ENCODE measurements at places on chromosomes 11 and 22.

DNA sequence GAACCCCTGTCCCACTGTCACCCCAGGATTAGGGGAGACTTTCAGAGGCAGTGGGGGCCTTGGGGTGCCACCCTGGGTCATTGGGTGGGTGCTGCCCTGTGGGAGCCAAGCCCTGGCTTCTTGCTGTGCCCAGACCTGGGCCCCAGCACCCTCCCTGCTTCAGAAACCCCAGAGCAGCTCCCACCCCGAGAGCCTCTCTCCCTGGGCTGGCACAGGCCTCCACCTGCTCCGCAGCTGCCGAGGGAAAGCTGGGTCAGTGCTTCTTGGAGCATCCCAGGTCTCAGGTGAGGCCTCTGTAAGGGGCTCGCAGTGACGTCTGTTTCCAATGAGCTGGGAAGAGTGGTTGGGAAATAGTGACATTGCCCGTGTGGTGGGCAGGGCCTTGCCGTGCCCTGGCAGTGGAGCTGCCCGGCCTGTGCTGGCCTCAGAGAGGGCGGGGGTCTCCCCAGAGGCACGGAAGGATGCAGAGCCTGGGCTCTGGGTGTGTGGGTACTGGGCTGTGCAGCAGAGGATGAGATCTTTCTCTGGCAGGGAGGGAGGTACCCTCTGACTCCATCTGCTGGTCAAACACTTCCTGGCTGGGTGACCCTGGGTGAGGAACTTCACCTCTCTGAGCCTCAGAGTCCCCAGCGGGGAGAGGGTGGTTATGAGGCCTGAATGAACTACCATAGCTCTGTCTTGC, 23.0 kb downstream of the C22orf23 start:
- no peak for DNase-seq

DNA sequence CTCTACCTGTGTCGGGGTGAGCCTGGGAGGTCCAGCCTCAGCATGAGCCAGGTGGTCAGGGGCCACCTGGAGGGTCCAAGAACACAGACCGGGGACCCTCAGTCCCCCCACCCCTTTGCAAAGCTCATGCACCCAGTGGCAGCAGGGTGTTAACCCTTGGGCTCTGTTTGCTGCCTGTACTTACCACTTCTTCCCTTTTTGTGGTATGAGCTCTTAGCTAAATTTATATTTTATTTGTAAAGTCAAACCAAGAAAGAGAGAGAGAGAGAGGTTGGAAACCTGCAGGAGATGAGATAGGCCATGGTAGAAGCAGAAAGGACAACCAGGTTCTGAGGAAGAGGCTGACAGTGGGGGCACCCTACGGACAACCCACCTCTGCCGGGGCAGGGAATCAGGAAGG, 29.9 kb downstream of the IL10RA start:
- DNase-seq, result no peak

- peak; percentile 30 for DNase-seq
Measured at GRCh38 chr11:45930031-45930794, 7.8 kb downstream of the LARGE2 start.

DNA sequence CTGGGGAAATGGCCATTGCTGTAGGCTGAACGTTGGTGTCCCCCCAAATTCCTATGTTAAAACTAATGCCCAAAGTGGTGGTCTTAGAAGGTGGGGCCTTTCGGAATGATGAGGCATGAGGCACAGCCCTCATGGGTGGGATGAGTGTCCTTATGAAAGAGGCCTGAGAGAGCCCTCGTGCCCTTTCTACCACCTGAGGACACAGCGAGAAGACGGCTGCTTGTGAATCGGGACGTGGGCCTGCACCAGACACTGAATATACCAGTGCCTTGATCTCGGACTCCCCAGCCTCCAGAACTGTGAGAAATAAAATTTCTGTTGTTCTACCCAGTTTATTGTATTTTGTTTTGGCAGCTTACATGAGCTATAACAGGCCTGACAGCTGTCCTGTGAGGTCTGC, 162.9 kb upstream of the B3GAT1 start:
- DNase-seq, result no peak

DNA sequence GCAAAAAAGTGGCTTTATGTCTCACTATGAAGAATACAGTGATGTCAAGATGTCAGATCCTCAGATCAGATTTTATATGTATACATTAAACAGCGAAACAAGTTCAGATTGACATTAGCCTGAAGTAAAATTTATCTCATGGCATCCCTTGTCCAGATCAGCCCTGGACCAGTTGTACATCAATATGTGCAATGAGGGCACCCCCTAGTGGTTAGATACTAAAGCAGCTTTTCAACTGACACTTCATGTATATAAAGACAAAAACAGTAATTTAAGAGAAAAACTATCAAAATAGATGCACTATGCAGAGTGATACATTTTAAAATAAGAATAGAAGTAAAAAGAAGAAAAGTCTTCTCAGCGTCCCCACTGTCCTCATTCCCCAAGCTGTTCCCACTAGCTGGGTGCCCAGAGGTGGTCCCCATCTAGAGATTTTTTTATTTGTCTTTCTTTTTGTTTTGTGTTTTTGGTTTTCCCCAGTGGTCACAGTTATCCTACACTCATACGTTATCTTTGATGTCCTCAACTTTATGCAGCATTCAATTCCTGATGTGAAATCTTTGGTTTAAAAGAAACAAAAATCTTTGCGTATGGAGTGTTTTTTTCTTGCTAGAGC, 2193.4 kb upstream of the RAG2 start:
- DNase-seq, result peak; percentile 4

DNA sequence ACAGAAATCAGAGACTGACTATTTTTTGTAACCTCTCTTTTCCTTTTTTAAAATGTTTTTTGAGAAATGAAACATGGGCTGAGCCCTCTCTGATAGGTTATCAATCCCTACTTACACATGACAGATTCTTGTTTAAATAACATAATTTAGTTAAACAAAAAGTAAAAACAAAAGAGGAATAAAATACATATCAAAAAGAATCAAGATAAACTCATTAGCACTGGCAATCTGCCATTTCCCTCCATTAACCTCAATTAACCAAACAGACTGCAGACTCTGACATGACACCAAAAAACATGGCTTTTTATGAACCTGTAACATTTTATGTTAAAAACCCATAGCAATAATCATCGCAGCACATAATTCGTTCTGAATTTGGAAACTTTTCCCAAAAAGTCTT, 284.4 kb upstream of the MTNR1B start:
- no peak for DNase-seq

DNA sequence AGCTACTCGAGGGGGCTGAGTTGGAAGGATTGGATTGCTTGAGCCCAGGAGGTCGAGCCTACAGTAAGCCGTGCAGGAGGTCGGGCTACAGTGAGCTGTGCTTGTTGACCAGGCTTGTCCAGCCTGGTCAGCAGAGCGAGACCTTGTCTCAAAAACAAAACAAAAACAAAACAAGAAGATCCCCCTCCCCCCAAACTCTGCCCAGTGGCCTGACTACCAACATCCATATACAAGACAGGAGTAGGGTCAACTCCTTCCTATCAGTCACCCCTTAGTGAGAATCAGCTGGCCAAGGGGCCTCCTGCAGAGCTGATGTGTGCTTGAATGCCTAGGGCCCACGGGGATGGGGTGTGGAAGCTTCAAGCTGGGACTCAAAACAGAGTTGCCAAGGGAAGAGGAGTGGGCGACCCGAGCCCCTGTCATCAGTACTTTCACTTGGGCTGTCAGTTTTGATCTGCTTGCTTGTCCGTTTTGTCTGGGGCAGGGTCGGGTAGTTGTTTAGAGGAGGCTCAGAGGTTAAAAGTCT, 942 bp upstream of the TSPAN18 start:
- peak; percentile 7 for DNase-seq

DNA sequence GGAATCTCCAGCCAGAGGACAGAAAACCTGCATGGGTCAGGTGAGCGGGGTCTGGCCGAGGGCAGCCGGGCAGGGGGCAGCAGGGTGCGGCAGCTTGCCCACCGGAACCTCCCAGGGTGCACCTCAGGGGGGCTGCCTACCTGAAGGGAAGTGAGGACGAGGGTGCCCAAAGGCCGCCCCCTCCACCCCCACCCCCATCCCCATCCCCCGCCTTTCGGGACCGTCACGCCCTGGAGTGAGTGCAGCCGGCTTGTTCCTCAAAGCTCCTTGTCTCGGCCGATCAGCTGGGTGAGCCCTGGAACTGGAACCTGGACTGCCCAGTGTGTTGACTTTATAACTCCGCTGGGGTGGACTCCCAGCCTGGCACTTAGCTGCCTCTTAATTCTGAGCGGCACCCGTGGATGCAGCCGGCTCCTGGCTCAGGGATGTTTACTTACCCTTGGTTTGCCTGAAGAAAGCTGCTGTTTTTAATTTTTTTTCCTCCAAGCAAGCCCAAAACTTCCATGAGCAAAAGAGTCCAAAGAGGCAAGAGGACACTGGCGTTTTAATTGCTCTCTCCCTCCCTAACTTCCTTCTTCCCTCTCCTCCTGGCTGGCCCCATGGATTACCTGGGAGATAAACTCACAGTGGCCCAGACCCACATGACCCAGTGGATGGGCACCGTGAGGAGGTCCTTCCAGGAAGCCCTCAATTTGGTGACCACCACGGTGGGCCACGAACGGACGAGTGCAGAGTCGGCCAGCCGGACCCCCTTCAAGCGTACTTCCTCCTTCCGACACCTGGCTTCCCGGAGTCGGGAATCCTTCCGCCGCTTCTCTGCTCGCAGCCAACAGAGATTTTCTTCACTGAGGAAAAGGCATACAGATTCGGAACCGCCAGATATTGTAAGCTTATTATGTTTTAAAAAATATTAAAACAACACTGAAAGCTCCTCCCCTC, 87.8 kb upstream of the CRYBB3 start:
- DNase-seq, result peak; percentile 6

DNA sequence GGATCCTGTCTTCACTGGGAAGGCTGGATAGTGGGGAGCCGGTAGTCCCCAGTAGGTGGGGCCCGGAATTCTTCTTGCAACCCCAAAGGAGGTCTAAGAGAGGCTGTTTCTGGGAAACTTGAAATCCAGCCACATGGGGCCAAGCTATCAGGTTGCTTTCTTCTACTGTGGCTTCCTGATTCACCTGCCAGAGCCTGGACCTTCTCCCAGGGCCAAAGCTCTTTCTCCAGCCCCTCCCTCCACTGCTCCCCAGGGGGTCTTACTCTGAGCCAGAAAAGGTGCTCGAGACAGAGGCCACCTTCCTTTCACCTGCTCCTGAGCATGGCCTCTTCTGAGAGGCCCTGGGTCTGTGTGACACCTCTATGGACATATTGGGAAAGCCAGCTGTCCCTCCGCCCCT, 9.1 kb downstream of the TST start:
- no peak for DNase-seq

DNA sequence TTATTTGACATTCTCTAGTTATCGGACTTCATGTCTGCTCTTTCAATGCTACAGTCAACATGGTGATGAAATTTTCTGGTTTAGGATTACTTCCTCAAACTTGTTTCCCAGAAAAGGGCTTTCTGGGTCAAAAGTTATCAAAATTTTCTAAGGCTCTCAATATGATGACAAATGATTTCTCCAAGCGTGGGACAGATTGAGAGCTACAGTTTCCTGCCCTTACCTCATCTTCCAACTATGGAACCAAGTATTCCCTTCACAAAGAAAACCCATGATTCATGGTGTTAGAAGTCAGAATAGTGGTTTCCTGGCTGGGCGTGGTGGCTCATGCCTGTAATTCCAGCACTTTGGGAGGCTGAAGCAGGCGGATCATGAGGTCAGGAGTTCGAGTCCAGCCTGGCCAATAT, 17.8 kb downstream of the MYO18B start:
- DNase-seq, result no peak

GRCh38 chr22:36362932-36363331, 24.8 kb downstream of the MYH9 start:
- DNase-seq, result no peak

DNA sequence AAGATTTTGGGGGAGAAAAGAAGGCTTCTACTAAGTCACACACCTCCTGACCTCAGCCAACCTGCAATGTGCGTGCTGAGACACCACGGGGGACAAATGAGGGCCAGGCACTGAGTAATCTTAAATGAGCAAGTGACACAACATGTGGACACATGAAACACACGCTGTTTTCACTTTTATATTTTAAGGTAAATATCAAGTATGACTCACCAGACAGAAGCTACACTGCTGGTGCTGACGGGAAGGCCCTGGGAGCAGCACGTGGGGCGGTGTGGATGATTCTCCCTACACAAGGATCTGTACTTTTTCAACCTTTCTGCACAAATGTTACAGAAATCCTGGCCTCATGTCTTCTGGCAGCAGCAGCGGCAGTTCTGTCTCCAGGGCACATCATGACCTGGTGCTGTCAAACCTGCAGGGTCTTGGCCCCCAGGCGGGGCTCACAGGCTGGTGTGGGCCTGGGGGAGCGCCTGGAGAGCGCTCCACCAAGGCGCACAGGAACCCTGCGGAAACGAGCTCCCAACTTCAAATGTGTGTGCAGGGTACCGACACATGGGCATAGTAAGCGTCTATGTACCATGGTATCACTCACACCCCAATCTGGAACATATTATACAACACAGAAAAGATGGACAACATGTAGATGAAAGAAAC, 61.7 kb downstream of the DGCR2 start:
- DNase-seq, result no peak

GRCh38 chr22:33104147-33104854, 46.1 kb upstream of the SYN3 start:
- DNase-seq, result no peak

DNA sequence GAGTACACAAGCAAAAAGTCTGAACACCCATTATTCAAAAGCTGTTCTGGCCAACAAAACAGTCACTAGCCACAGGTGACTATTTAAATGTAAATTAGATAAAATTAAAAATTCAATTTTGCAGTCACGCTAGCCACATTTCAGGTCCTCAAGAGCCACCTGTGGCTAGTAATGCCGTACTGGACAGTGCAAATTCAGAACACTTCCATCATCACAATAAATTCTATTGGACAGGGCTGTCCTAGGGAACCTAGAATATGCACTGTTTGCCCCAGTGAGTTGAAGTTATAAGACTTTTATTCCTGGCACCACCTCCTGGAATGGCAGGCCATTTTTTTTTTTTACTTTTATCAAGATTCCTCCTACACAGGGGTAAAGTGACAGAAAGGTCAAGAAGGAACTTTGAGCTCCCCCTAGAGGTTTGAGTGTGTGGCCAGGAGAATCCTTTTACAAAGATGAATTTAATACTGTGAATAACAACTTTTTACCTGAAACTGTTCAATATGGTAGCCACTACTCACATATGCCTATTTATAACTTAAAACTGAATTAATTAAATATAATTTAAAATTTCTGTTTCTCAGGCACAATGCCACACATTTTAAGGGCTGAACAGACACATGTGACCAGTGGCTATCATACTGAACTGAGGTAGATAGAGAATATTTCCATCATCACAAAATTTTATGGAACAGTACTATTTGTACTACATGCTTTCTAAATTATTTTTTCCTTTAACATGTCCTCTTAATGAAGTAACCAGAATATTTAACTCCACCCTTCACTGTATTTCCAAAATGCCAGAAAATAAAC, 6.5 kb downstream of the MSANTD2 start:
- no peak for DNase-seq

DNA sequence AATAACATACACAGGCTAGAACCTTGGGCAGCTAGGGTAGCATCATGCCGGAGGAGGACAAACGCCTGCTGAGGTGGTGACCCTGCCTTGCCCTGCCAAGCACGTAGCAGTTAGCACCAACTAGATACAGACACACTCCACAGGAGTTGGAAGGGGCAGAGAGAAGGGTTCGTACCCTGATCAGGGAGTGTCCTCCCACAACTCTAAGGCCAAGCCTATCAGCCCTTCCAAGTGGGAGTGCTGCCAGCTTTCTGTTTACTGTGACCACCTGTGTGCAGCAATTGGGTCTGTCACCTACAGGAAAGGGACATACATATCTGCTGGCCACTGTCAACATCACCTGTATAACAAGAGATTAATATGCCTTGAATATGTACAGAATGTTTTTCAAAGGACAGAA, 1.9 kb upstream of the THAP7 start:
- DNase-seq, result no peak

All from stimulated activated naive CD8-positive, alpha-beta T cell treated with anti-CD3 and anti-CD28 coated beads, Interleukin-15, Interleukin-2, amounts not matched to agents 100 U/mL and 50 U/mL, for 24 hours (primary cell).